Muscle of leg (tissue), 16 donors: ENCODE measurements at places on chromosomes 16 and 17.
A peak's percentile ranks its signal among the peaks of the same experiment; 100 is the strongest.

- DNase-seq, result no peak
These were observed 2.5 kb downstream of the TTLL6 start for GRCh38 chr17:48814504-48814903.

DNA sequence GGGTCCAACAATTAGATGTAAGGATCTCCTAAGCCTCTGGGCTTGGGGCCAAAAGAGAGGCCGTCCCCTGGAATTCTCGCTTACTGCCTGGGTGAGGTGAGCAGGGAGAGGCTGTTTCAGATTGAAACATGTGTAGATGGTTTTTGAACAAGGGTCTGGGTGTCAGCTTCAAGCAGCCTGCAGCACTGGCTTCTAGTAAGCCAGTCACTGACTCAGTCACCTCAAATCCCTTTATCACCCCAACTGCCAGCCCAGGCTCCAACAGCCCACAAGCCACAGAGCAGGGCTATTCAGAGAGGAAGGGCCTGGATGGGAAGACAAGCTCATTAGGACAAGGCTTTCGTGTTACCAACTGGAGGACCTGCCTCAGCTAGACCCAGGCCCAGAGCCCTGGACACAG lies 180.2 kb downstream of the CCT6B start:
- DNase-seq, result no peak

DNA sequence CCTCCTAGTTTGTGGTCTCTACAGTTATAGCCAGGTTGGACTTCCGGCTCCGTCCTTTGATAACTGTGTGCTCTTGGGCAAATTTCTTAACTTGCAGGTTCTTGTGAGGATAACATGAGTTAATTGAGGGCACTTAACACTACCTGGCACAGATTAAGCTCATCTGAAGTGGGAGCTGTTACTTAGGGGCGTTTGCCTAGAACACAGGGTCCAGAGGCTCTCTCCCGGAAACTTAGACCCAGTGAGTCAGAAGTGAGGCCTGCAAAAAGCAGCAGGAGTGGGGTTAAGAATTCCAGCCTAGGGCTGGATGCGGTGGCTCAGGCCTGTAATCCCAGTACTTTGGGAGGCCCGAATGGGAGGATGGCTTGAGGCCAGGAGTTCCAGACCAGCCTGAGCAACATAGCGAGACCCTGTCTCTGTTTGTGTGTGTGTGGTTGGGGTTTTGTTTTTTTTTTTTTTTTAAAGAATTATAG lies 1.4 kb downstream of the MVP start:
- peak; percentile 52 for DNase-seq

GRCh38 chr17:42403150-42403549 lies 14.9 kb upstream of the STAT3 start:
- no peak for DNase-seq
